Iris pigment epithelial cell (primary cell): ENCODE measurements at places on chromosomes 7 and 10.

DNA sequence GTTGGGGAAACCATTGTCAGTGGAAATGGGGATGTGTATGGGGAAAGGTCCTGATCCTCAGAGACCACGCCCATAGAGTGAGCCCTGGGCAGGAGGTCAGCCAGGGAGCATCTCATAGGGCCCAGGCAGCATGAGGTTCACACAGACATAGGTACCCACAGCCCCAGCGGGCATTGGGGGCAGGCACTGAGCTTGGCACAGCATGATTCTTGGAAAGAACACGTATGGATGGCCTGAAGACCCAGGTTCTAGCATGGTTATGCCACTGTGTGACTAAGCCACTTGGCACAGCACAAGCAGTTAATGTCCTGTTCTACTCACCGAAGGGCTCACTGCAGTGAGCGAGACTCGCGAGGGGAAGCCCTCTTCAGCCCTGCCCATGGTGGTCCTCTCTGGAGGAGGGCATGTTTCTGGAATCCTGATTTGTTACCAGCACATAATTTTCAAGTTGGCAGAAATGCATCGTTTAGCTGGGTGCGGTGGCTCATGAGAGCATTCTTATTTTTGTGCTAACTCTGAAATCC is 125.2 kb downstream of the UBE2H start:
- no peak for DNase-seq

GRCh38 chr7:144792050-144792449 is 43.8 kb downstream of the TPK1 start:
- no peak for DNase-seq

- no peak for DNase-seq
These were observed 110.7 kb downstream of the TRIM24 start for GRCh38 chr7:138570715-138571114.

DNA sequence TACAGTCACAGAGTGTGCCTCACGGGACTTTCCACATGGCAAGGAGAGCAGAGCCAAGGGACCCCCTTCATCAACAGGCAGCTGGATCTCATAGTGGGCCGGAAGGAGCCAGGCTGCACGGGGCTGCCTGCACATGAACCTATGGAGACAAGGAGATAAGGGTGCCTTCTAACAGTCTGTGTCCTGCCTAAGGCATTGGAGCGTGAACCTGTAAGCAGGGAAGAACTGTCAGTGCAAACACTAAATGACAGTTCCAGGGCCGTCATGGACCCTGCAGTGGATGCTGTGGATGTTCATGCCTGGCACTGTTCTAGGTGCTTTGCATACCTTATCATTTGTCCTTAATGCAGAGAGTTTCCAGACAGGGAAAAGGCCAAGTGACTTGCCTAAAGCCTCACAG is 85.9 kb downstream of the WIPF3 start:
- DNase-seq, result no peak

GRCh38 chr10:116239229-116239628 is 33.8 kb downstream of the GFRA1 start:
- no peak for DNase-seq

- DNase-seq, result no peak
These were observed 243.6 kb downstream of the CAMK1D start for GRCh38 chr10:12592967-12593366.

GRCh38 chr7:13044309-13044708 is 356.9 kb downstream of the ARL4A start:
- no peak for DNase-seq

DNA sequence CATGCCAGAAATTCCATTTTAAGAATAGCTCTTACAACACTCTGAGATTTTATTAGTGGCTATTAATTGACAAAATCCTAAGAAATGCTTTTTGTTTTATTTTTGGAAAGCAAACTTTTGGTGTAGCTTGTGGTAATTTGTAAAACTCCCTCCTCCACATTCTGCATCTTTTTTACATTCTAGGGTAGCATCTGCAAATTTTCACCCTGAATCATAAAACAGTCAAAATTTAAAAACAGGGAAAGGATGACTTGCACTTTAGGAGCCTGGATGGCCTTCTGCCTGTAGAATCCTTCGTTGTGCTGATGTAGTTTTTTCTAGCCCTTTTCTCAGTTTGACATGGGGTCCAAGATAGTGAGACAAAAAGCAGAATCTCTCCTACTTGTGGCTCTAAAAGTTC is 316.1 kb downstream of the ADRA2A start:
- no peak for DNase-seq

DNA sequence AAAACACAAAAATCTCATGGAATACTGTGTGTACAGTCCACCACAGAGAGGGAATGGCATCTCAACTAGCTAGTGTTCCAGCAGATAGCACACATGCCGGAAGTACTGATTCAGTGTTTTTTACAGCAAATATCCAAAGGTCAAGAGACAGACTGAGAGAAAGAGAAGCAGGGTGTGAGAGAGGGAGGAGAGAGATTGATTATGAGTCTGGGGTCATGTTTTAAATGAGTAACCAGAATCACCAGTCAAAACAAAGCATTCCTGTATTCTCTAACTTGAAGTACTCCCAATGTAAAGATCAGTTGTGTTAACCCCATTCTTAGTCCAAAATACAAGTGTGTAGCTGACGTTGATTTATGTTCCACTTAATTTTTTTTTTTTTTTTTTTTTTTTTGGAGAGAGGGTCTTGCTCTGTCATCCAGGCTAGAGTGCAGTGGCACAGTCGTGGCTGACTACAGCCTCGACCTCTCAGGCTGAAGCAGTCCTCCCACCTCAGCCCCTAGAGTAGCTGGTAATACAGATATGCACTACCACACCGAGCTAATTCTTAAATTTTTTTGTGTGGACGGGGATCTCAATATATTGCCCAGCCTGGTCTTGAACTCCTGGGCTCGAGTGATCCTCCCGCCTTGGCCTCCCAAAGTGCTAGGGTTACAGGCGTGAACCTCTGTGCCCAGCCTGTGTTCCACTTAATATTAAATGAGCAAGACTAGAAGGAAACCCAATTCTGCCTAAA is 114.2 kb downstream of the TAF3 start:
- DNase-seq, result no peak

GRCh38 chr10:110426294-110427181 is 71.2 kb upstream of the DUSP5 start:
- peak; percentile 98 for DNase-seq

DNA sequence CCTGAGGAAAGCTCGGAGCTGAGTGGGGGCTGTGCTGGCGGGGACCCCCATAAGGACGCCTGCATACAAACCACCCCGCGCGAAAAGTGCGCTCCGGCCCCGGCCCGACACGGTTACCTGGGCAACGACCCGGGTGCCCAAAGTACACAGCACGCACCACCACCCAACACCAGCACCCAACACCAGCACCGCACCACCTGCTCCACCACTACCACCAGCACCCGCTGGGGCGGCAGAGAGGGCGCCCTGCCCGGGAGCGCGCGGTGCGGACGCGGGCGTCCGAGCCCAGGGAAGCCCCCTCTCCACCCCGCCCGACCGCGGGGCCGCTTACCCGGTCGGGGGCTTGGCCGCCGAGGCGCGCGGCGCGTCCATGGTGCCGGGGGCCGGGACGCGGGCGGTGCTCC is 345 bp downstream of the COBL start:
- no peak for DNase-seq

DNA sequence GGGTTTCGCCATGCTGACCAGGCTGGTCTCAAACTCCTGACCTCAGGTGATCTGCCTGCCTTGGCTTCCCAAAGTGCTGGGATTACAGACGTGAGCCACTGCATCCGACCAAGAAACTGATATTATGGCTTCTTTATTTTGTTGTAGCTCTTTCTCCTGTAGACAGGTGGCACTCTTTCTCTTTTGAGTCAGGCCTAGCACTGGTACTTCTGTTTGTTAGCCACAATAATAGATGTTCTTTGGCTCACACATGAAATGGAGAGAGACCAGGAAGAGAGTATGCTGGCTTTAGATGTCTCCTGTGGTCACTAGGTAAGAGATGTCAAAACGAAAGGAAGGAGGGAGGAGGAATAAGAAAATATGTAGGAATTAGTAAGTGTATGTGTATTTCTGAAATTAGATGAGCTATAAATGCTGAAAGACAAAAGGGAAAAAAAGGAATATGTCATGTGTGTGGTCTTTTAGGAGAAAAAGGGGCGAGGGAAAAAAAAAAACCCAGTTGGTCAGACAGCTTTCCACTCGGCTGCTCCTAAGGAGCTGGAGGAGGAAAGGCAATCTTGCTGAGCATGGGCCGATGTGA is 78.7 kb downstream of the CLEC2L start:
- peak; percentile 43 for DNase-seq

DNA sequence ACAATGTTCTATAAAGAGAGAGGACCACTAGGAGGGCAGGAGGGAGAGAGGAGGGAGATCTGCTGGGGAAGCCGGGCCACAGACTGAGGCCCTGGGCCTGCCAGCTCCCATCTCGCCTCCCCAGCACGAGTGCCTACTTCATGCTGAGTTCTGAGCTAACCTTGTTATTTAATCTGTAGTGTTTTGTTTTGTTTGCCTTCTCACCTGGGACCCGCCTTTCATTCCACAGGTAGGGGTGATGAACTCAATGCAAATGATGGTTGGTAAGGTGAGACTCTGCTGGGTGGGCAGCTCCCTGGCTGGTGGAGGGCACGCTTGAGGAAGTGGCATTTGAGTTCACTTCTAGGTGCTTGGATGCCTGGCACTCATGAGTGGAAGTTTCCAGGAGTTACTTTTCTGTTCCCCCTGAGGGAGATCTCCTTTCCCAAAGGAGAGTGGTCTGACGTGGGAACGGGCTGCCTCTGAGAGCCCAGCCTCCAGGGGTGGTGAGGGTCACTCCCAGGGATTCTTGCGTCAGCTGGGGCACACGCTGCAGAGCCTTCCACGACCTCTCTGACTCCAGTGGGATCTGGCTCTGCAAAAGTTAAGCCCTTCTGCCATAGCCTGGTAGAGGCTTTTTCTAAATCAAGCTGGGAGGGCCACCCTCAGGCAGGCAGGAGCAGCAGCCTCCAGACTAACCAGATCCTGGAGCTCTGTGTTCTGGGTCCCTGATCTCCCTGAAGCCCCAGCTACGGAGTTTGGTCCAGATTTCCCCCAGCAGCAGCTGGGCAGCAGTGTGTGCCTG is 22.4 kb downstream of the UBTD1 start:
- DNase-seq, result no peak

GRCh38 chr10:84340187-84340586 is 11.8 kb downstream of the CCSER2 start:
- DNase-seq, result no peak

DNA sequence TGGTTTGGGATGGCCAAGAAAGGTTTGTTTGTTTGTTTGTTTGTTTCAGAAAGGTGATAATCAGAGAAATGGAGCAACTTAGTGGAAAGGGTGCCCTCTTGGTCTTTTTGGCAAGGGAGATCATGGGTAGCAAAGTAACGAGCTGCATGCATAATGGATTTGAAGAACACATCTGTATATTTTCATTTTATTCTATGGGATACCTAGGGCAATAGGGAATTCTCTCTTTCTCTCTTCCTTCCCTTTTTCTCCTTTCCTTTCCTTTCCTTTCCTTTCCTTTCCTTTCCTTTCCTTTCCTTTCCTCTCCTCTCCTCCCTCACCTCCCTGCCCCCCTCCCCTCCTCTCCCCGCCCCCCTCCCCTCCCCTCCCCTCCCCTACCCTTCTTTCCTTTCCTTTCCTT is 492.1 kb downstream of the NEBL start:
- DNase-seq, result no peak

DNA sequence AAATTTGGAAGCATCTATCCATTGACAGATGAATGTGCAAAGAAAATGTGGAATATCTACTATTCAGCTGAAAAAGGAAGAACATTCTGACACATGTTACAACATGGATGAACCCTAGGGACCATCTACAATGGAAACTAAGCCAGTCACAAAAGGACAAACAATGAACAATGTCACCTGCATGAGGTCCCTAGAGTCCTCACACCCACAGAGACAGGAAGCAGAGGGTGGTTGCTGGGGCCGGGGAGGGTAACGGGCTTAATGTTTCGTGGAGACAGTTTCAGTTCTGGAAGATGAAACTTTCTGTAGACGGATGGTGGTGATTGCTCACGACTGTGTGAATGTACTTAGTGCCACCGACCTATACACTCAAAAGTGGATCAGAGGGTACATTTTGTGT is 282.9 kb downstream of the ADARB2 start:
- DNase-seq, result no peak

DNA sequence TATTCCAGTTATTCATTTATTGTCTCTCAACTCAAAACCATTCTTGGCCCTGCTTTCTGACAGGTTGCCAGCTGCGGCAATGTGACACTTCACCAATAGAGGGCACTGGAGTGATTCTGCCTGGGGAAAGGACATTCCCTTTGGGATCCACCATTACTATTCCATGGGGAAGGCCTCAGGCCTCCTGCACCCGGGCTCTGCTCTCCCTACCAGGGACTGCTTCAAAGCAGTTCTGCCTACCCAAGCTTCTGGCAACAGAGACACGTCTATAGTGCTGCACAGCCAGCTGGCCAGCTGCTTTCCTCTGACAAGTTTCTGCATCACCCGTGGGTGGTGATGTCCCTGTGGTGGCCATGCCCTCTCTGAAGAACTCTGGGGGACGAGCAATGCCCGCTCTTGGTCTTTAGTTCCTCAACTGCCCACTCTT is 163.8 kb downstream of the ELMO1 start:
- no peak for DNase-seq

GRCh38 chr7:17402628-17403278 is 104.3 kb downstream of the AHR start:
- DNase-seq, result peak; percentile 51

- DNase-seq, result no peak
These were observed 2.1 kb upstream of the COX19 start for GRCh38 chr7:977326-978048.

GRCh38 chr7:42128703-42129102 is 108.3 kb downstream of the GLI3 start:
- DNase-seq, result no peak

- DNase-seq, result no peak
These were observed 70.4 kb upstream of the MDFIC start for GRCh38 chr7:114851406-114852061.

GRCh38 chr10:88680958-88681357 is 16.7 kb downstream of the LIPF start:
- peak; percentile 64 for DNase-seq

DNA sequence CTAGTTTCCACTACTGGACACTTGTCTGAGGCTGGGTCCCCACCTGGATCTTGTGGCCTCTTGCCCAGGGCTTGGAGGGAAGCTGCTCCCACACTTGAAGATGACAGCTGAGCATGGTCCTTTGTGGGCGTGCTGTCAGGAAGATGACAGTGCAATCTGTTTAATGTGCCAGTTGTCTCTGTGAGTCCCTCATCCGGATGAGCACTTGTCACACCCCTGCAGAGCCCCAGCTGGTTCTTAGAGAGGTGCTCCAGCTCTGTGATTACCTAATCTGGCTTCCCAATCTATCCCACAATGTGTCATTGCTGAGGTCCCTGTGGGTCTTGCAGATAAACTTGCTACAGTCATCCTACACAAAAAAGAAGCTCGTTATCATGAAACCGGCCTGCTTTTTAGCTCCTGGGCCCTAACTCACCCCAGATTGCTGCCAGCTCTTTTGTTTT is 34.8 kb upstream of the CCSER2 start:
- DNase-seq, result no peak

DNA sequence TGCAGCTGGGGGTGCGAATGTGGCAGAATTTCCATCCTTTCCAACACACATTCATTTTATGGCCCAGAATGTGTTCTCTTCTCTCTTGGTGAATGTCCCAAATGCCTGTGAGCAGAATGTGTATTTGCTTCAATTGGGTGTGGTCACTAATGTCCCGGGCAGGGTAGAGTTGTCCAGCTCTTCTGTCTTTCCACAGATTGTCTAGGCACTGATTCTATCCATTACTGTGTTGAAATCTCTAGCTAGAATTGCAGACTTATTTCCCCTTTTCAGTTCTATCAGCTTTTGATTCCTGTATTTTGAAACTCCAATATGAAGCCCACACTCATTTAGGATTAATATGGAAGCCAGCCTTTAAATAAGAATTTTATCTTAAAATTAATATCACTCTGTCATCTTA is 14.0 kb upstream of the AKR1E2 start:
- no peak for DNase-seq
